ENCODE measurements at places on chromosomes 12 and 14.

GRCh38 chr12:89247967-89248366 is 104.3 kb downstream of the DUSP6 start:
- DNase-seq = no peak

- no peak for DNase-seq
Observed at GRCh38 chr12:89824822-89825221, 116.2 kb upstream of the ATP2B1 start.

GRCh38 chr12:127038761-127039160 is 1228.2 kb upstream of the TMEM132C start:
- no peak for DNase-seq

- DNase-seq = no peak
Observed at GRCh38 chr14:49640540-49641417, 5.7 kb upstream of the DNAAF2 start.

DNA sequence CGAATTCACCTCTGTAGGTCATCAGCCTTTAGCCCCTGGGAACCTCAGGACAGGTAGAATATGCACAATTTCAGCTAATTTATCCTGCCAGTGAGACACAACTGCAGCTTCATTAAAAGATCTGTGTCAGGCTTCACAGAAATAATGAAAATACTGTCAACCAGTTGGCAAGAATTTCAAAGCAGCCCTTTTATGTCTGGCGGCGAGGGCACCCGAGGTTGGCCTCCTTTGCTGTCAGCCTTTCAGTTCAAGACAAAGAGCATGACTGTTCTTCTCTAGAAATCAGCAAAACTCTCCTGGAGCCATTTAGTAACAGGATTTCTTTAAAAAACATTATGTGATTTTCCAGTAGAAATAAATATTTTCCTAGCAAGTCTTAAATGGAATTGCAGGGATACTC is 75.9 kb downstream of the BBS10 start:
- no peak for DNase-seq

- no peak for DNase-seq
Observed at GRCh38 chr12:62516927-62517326, 50.3 kb downstream of the MON2 start.

DNA sequence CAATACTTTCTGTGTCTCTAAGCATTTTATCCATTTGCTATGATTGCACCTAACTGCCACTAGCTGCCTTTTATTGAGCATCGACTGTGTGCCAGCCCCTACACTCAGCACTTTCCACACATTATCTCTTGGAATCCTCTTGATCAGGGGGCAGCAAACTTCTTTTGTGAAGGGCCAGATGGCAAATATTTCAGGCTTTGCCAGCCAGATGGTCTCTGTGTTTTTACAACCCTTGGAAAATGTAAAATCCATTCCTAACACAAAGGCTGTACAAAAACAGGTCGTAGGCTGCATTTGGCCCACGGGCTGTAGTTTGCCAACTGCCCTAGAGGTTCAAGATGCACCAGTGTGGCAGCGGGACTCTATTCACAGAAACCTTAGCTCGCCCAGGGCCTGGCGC is 19.5 kb downstream of the FOXN4 start:
- DNase-seq = no peak

GRCh38 chr12:109713187-109714070 is at the start of gene FAM222A:
TSS of gene FAM222A (plus strand) at chr12:109713825. CDS start at chr12:109744147, 30,322 bp downstream.
- DNase-seq = peak; percentile 99

GRCh38 chr12:66132408-66132807 is 1.9 kb upstream of the LLPH start:
- no peak for DNase-seq

GRCh38 chr12:98533723-98534251 is 18.4 kb downstream of the TMPO start:
- DNase-seq = no peak

DNA sequence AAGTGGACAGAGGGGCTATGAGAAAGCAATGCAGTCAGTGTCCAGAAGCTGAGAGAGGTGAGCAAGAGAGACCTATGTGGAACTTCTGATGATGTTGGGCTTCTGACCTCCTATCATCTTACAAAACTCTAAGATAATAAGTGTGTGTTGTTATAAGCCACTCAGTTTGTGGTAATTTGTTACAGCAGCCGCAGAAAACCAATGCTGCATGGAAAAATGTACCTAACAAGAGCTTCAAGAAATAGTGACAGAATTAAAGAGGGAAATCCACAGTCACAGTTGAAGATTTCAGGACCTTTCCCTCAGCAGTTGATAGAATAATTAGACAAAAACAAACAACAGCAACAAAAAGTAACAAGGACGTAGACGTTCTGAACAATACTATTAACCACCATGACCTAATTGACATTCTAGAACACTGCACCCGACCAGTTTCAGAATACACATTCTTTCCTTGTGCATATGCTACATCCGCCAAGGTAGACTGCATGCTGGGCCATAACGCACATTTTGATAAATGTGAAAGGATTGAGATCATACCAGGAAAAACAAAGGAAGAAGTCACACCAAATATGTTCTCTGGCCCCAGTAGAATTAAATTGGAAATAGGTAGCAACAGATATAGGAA is 1.8 kb upstream of the EVL start:
- DNase-seq = no peak

GRCh38 chr14:26663506-26663905 is 65.7 kb upstream of the NOVA1 start:
- DNase-seq = no peak

All from left forelimb (tissue), 1 donor.